Heart right ventricle (tissue), 16 donors: ENCODE measurements at places on chromosomes 1 and 21. TPM values are rescaled to one million over a fixed set of nuclear protein-coding genes. Genes with fewer than 3 reads are reported as not detected.

Gene CD1B
- not detected for total RNA-seq

Gene ABL2
- total RNA-seq: 12.6 TPM

Gene CFHR1
- not detected for total RNA-seq

Gene FCRL6
- total RNA-seq: not detected

Gene OVAAL
- 1.8 TPM for total RNA-seq

Gene MYCL
- total RNA-seq: 0.39 TPM

Gene TNFRSF8
- total RNA-seq: 1.7 TPM

Gene MAP3K21
- total RNA-seq: 0.16 TPM

Gene PHGDH
- 6.2 TPM for total RNA-seq

Gene S100A2
- 1.9 TPM for total RNA-seq
